ENCODE measurements at places on chromosomes 12 and 14.

DNA sequence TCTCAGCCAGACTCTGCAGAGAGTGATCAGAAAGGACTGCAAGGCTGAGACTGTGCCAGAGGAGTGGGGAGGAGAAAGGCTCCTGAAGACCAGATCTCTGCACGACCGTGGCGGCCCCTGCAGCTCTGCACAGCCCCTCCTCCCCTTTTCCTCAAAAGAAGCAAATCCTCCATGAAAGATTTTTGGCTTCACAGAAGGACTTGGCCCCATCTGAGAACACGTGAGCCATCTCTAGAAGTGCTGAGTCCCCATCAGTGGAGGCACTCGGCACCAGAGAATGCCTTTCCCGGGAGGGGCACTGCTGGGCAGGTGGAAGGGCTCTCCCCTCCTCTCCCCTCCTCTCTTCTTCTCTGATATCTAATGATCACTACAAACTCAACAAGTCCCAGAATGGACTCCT is 6.8 kb downstream of the FIGNL2 start:
- no peak for DNase-seq

DNA sequence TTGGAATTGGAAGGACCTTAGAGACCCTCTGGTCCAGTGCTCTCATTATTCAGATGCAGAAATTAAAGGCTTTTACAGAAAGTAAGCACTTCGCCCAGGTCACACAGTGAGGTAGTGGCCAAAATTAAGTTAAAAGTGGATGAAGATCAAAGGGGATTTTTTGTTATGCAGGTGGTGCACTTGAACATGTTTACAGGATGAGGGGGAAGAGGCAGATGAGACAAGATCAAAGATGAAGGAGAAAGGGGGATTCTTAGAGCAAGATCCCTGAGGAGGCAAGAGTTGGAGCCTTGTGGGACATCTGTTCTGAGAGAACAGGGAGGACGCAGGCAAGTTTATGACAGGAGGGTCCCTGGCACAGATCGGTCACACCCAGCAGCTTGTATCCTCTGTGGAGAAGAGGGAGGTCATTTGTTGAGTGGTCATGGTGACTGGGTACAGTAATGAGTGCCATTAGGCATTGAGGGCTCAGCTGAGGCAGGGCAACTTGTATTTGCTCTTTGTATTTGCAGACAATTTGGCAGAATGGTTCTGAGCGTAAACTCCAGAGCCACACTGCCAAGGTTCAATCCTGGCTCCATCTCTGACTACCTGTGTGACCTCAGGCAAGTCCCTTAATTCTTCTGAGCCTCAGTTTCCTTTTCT is 84.0 kb downstream of the BORCS5 start:
- DNase-seq, result no peak

DNA sequence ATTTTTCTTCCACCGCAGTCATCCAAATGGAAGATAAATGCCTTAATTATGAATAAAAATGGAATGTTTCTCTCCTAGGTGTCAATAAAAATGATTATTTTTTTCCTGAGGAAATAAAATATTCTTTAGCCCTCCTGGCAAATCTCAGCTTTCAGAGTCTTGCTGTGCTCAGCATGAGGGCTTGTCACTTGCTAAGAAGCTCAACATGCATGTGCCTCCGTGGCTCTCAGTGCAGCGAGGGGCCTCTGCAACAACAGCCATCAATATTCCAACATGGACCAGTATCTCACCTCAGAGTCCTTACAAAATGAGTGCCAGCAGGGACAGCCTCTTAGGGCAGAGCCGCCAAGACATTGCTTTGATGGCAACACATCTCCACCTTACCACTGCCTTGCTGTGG is 159.5 kb upstream of the TMPO start:
- DNase-seq, result no peak

GRCh38 chr14:100590726-100591452 is 3.7 kb upstream of the BEGAIN start:
- no peak for DNase-seq

DNA sequence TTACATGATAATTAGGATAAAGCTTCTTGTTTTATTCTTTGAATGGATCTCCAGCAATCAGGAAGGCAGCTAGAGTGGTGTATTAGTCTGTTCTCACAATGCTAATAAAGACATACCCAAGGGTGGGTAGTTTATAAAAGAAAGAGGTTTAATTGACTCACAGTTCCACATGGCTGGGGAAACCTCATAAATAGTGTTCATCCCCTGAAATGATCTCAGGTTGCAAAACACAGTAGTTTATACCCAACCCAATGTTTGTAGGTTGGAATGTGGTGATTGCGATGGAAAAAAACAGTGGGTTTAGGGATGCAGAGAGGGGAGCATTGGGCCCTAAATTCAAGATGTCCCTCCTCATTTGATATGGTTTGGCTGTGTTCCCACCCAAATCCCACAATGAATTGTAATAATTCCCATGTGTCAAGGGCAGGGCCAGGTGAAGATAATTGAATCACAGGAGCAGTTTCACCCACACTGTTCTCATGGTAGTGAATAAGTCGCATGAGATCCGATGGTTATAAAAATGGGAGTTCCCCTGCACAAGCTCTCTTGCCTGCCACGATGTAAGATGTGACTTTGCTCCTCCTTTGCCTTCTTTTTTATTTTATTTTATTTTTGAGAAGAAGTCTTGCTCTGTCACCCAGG is 11.5 kb downstream of the MUCL1 start:
- no peak for DNase-seq
